Liver (tissue), 10 donors: ENCODE measurements at places on chromosomes 4 and X. TPM values are rescaled to one million over a fixed set of nuclear protein-coding genes. Genes with fewer than 3 reads are reported as not detected.

DNA sequence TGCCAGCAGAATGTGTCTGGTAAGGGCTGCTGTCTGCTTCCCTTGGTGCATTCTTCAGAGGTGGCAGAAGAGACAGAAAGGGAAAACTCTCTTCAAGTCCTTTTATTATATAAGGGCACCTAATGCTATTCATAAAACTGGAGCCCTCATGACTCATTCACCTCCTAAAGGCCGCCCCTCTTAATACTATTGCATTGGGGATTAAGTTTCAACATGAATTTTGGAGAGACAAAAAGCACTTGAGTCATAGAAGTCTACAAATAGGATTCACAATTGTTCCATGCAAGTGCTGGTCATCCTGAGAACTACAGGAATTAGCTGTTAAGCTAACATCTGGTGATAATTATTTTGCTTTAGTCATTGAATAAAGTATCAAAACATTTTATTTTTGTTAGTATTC lies 349.5 kb downstream of the HS3ST1 start:
- H3K4me1 ChIP-seq = no peaks in the 10 kb centered on the region
- DNase-seq = no peak
- H3K36me3 ChIP-seq = no peaks in the 10 kb centered on the region
- no peaks in the 10 kb centered on the region for H3K27me3 ChIP-seq
- H3K27ac ChIP-seq = no peak overlapping the region
- no peak overlapping the region for H3K4me3 ChIP-seq

The XAGE1A gene
- total RNA-seq = not detected

DNA sequence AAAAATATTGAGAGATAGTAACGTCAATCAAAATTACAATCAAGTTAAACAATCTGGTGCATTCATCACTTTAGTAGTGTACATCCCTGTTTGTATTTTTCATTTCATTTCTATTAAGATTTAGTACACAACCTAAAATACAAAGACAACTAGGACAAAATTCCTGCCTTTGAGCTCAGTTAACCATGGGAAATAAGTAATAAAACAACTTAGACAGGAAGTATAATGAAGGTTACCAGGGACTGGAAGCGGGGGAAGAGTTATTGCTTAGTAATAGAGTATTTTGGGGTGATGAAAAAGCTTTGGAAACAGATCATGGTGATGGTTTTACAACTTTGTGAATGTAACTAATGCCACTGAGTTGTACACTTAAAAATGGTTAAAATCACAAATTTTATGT lies 25.6 kb upstream of the ATXN3L start:
- no peaks in the 10 kb centered on the region for H3K4me1 ChIP-seq
- H3K36me3 ChIP-seq = no peaks in the 10 kb centered on the region
- H3K4me3 ChIP-seq = no peak overlapping the region
- no peak overlapping the region for H3K27ac ChIP-seq
- DNase-seq = no peak
- no peaks in the 10 kb centered on the region for H3K27me3 ChIP-seq

The GSPT2 gene
- 4.4 TPM for total RNA-seq

GRCh38 chr4:118417325-118417724 lies 64.5 kb upstream of the PRSS12 start:
- no peaks in the 10 kb centered on the region for H3K36me3 ChIP-seq
- H3K27me3 ChIP-seq = no peaks in the 10 kb centered on the region
- no peak overlapping the region for H3K4me3 ChIP-seq

The CXCL5 gene
- total RNA-seq = 0.33 TPM

The UBA1 gene
- total RNA-seq = 59.6 TPM

DNA sequence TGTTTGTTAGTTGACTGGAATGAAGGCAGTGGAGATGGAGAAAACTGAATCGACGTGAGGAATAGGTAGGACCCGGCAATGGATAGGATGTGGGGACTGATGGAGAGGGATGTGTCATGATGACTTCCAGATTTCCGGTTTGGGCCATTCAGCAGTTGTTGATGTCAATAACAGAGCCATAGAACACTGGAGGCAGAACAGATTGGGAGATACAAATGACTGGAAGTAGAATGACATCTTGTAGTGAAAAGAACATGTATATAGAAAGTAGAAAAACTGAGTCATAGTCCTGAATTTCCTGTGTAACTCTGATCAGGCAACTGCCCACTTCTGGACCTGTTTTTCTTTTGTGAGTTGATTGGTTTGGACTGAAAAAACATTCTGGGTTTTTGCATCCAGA lies 24.5 kb downstream of the CETN2 start:
- H3K27ac ChIP-seq = no peak overlapping the region
- no peaks in the 10 kb centered on the region for H3K27me3 ChIP-seq
- no peak for DNase-seq
- no peak overlapping the region for H3K4me3 ChIP-seq

DNA sequence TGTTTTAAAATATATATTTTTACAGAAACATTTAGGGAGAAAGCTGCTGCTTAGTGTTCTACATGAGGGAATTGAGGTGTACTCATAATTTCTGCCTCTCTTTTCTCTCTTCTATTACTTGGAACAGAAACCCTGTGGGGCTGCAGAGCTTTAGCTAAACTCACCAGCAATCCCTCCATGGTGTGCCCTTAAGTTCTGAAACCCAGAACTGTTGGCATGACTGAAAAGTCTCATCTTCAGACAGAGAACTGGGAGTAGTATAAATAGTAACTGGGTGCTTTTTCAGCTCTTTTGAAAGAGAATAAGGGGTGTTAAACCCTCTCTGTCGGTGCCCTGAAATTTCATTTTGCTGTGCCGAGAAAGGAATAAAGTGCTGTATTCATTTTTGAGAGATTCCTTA lies 294.9 kb upstream of the BOD1L1 start:
- no peaks in the 10 kb centered on the region for H3K27me3 ChIP-seq
- H3K27ac ChIP-seq = no peak overlapping the region
- H3K4me3 ChIP-seq = no peak overlapping the region
- no peaks in the 10 kb centered on the region for H3K4me1 ChIP-seq

The DGAT2L6 gene
- not detected for total RNA-seq

The PAGE1 gene
- total RNA-seq = not detected

DNA sequence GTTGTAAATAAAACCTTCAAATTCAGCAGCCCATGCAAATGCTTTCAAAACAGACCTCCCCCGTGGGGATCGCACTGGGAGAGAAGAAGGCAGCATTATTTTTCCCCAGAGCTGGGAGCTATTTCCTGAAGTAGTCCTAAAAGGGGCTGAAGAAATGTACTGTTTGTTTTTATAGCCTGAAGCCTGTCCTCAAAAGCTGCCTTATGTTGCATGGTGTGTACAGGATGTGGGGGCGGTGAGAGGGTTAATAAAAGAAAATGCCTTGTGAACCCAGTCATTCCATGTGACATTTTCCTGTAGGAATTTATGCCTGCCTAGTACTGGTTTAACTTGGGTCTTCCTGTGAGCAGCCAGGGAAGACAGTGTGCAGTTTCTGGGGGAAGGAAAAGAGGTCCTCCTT lies 144.1 kb downstream of the SOWAHB start:
- H3K4me3 ChIP-seq = no peak overlapping the region
- H3K27me3 ChIP-seq = no peaks in the 10 kb centered on the region
- H3K27ac ChIP-seq = no peak overlapping the region

The FAM9B gene
- total RNA-seq = 0.25 TPM

DNA sequence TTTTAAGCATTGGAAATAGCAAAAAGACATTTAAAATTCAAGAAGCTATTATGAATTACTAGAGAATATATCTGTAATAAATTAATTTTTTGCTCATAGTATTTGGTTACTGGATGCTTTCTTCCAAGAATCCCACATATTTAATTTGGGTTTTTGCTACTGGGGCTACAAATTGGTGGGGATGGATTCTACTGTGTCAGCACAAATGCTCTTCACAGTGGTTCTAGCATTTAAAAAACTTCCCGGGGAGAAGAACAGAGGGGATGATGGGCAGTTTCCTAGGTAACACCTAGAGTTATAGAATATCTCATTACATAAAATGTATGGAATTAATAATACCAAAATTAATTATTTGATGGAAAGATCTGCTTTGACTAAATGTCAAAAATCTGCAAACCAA lies 68.9 kb upstream of the PRPS2 start:
- H3K27me3 ChIP-seq = no peaks in the 10 kb centered on the region
- H3K27ac ChIP-seq = no peak overlapping the region
- H3K4me3 ChIP-seq = no peak overlapping the region

The SLC6A8 gene
- total RNA-seq = 0.84 TPM

GRCh38 chr4:113610537-113610936 lies 151.0 kb downstream of the CAMK2D start:
- peaks cover 3% of the 10 kb centered on the region for H3K4me1 ChIP-seq
- no peaks in the 10 kb centered on the region for H3K27me3 ChIP-seq

DNA sequence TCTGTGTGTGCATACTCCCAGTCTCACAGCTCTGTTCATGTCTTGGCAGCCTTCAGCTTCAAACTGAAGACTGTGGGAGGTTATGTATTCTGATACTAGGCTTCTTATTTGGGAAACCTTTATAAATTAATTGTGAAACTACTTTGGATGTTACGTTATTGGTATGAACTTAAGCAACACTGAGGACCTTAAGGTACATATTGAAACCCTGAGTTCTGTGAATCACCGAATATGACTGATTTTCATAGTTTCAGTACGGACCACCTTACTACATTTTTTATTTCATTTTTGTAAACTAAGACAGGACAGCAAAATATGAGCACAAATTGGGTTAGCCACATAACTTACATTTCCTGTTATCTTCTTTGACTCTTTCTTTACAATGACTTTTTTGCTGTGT lies 498.4 kb downstream of the PDGFC start:
- H3K27me3 ChIP-seq = no peaks in the 10 kb centered on the region
- DNase-seq = no peak
- H3K27ac ChIP-seq = no peak overlapping the region
- H3K4me3 ChIP-seq = no peak overlapping the region
- H3K4me1 ChIP-seq = no peaks in the 10 kb centered on the region

The ASMT gene
- total RNA-seq = not detected

The DIAPH2 gene
- 5.1 TPM for total RNA-seq

DNA sequence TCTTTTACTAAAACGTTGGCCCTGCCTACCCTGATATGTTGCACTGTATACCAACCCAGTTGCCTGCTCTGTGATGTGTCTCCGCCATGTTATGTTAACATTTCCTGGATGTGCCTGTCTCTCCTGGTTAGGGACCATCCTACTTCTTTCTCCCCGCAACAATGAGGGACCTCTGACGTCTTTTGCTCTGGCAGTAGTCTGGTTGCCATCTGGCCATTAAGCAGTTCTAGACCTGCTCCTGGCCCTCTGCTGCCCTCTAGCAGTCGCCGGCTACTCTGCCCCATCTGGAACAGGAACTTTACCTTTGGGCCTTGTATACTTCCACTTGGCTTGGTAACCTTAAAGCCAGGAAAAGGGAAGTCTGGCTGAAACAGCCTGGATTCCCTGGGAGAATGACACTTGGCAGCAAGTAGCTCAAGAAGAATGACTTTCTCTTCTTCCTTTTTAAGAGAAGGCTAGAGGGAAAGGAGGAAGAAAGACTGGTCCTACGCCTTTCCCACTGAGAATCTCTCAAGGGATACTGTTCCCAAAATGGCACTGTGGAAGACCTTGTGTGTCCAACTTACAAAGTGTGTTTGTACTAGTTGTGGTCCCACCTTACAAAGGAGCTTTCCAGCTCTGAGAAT lies 63.5 kb downstream of the GPC3 start:
- no peaks in the 10 kb centered on the region for H3K4me1 ChIP-seq
- no peaks in the 10 kb centered on the region for H3K36me3 ChIP-seq
- H3K27me3 ChIP-seq = peaks cover 12% of the 10 kb centered on the region
- DNase-seq = no peak

- no peaks in the 10 kb centered on the region for H3K36me3 ChIP-seq
- no peaks in the 10 kb centered on the region for H3K4me1 ChIP-seq
- no peak for DNase-seq
- no peak overlapping the region for H3K4me3 ChIP-seq
- H3K27ac ChIP-seq = no peak overlapping the region
These were observed 82.1 kb downstream of the PPEF2 start for GRCh38 chr4:75820197-75820596.

The HPGD gene
- 113 TPM for total RNA-seq

The SPANXN1 gene
- not detected for total RNA-seq

- H3K4me3 ChIP-seq = no peak overlapping the region
- H3K36me3 ChIP-seq = no peaks in the 10 kb centered on the region
- H3K27me3 ChIP-seq = no peaks in the 10 kb centered on the region
- H3K4me1 ChIP-seq = no peaks in the 10 kb centered on the region
- H3K27ac ChIP-seq = no peak overlapping the region
These were observed 1674.0 kb upstream of the PCDH7 start for GRCh38 chr4:29046186-29046585.

The CMC4 gene
- 4.2 TPM for total RNA-seq

DNA sequence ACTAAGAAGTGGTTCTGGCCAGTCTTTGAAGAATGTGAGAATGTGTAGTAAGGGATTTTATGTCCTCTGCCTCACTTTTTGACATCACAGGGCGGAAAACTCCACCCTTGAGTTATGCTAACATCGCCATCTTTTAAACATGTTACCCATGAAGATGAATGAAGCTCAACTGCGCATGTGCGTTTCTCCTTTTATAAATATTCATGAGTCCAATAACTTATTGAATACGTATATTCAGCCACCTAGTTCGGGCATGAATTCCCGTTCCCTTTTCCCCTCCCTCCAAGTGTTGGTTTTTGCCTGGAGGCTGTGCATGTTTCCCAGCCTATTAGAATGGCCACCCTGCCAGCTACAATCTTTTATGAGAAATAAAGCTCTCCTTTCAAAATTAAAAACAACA lies 51.7 kb upstream of the STPG2 start:
- H3K4me3 ChIP-seq = no peak overlapping the region
- no peaks in the 10 kb centered on the region for H3K27me3 ChIP-seq
- no peak for DNase-seq
- no peaks in the 10 kb centered on the region for H3K36me3 ChIP-seq
- no peaks in the 10 kb centered on the region for H3K4me1 ChIP-seq

- H3K27me3 ChIP-seq = no peaks in the 10 kb centered on the region
- H3K4me1 ChIP-seq = no peaks in the 10 kb centered on the region
- no peaks in the 10 kb centered on the region for H3K36me3 ChIP-seq
These were observed 525.5 kb upstream of the ZFP42 start for GRCh38 chr4:187470061-187470460.

GRCh38 chr4:169615467-169616106 lies 3.2 kb upstream of the NEK1 start:
- no peak for DNase-seq
- H3K36me3 ChIP-seq = no peaks in the 10 kb centered on the region
- H3K27ac ChIP-seq = no peak overlapping the region
- H3K4me1 ChIP-seq = peaks cover 3% of the 10 kb centered on the region
- no peak overlapping the region for H3K4me3 ChIP-seq

DNA sequence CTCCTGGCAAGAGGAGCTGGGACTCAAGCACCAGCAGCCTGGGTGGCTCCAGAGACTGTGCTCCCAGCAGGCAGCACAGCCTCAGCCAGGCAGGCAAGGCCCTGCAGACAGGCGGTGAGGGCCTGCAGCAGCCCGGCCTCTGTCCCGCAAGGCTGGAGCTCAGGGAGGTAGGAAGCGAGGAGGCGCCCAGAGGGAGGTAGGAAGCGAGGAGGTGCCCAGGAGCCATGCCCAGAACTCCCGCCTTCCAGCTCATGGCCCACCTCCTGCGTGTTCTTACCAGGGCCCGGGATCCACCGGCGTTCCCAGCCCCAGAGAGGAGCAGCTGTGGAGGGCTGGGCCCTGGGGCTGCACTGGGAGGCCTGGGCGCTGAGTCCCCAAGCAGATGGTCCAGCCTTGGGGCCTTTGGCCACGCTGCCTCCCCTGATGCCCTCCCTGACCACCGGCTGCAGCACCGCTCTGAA lies 133.1 kb downstream of the HMX1 start:
- no peak for DNase-seq
- H3K27me3 ChIP-seq = no peaks in the 10 kb centered on the region
- H3K4me1 ChIP-seq = no peaks in the 10 kb centered on the region
- H3K36me3 ChIP-seq = no peaks in the 10 kb centered on the region
- no peak overlapping the region for H3K27ac ChIP-seq

The LNX1 gene
- 3.0 TPM for total RNA-seq

- DNase-seq = no peak
- peaks cover 6% of the 10 kb centered on the region for H3K4me1 ChIP-seq
- no peaks in the 10 kb centered on the region for H3K36me3 ChIP-seq
- H3K4me3 ChIP-seq = no peak overlapping the region
These were observed 115.1 kb downstream of the CAMK2D start for GRCh38 chr4:113646442-113646822.
